ENCODE measurements at places on chromosomes 1 and 21. TPM values are rescaled to one million over a fixed set of nuclear protein-coding genes. Genes with fewer than 3 reads are reported as not detected.

DNA sequence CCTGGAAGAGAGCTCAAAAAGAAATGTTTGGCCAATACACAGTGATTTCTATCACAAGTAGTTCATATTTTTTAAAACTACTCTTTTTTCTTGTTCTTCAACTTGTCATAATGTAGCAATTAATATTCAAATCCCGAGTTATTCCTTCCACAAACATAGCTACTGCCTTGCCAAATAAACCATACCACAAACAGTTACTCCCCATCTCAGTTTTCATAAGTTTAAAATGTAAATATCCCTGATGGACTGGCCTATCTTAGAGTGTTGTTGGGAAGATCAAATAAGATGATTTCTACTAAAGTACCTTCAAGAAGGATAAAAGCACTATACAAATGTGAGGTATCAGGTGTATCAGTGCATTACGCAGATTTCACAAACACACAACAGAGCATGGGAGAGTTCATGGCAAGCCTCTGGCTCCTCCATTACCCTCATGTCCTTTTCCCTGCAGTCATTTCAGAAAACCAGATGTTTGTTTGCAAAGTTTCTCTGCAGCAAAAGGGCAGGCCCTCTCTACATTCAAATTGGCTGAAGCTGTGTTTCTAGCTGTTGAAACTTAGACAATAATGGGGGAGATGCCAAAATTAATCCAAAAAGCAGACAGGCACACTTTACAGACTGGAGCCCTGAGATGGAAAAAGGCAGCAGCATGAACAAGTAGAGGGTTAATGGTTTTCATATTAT, 16.1 kb downstream of the WLS start:
- DNase-seq, result no peak

- DNase-seq, result peak; percentile 62
Measured at GRCh38 chr21:31732597-31733550, 956 bp upstream of the SCAF4 start.

GRCh38 chr1:152227310-152227928, 3.4 kb upstream of the HRNR start:
- DNase-seq, result peak; percentile 60

DNA sequence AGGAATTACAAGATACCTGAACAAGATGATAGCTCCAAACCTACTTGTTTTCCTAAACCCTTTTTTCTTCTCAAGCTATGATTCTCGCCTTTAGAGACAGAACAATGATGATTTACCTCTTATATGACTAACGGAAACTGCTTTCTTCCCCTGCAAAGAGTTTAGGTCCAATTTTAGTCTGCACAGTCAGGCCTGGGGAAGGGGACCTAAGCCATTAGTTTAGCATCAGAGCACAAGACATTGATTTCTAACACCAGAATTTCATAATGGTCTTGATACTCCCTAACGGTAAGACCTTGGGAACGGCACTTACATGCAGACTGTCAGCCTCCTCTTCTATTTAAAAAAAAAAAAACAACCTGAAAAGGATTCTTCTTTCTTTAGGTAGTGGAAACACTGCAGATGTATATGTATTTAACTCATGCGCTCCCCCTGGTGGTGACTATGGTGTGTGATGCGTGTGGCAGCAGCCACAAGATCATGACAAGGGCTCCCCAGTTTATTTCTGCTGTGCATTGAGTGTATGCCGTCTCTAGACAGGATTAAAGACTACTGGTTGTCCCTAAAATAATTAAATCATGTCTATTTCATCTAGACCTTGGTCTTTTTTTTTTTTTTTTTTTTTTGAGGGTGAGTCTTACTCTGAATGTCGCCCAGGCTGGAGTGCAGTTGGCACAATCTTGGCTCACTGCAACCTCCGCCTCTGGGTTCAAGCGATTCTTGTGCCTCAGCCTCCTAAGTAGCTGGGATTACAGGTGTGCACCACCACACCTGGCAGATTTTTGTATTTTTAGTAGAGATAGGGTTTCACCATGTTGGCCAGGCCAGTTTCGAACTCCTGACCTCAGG, 37.3 kb upstream of the TMEM222 start:
- peak; percentile 97 for DNase-seq

DNA sequence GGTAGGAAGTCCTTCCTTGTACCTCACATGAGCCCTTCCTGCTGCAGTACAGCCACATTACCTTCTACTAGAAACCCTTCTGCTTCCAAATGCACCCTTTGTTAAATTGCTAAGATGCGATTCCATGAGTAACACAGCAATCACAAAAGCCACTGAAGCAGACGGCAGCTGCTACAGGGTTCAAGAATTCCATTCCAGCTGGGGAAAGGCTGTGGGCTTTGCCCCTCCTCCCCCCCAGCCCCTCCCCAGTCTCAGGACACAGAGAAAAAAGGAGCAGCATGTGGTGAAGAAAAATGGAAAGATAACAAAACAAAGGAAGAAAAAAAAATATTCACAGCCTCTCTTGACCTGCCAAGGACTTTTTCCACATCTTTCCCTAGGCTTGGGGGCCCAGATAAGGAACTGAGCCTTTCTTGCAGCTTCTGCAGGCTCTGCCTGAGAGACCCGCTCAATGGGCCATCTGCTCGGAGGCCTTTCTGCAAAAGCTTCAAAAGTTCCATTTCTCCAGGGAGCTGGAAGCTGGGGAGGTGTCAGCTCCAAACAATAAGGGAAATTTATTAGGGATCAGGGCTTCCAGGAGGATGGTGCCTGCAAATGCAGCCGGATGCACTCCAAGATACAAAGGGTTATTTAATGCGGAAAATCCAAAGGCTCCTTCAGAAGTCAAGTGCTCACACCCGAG, 72.1 kb downstream of the SYT2 start:
- DNase-seq, result peak; percentile 55

OPRD1 gene
- not detected for total RNA-seq

GRCh38 chr1:154453574-154454352, 48.3 kb upstream of the TDRD10 start:
- DNase-seq, result no peak

DNA sequence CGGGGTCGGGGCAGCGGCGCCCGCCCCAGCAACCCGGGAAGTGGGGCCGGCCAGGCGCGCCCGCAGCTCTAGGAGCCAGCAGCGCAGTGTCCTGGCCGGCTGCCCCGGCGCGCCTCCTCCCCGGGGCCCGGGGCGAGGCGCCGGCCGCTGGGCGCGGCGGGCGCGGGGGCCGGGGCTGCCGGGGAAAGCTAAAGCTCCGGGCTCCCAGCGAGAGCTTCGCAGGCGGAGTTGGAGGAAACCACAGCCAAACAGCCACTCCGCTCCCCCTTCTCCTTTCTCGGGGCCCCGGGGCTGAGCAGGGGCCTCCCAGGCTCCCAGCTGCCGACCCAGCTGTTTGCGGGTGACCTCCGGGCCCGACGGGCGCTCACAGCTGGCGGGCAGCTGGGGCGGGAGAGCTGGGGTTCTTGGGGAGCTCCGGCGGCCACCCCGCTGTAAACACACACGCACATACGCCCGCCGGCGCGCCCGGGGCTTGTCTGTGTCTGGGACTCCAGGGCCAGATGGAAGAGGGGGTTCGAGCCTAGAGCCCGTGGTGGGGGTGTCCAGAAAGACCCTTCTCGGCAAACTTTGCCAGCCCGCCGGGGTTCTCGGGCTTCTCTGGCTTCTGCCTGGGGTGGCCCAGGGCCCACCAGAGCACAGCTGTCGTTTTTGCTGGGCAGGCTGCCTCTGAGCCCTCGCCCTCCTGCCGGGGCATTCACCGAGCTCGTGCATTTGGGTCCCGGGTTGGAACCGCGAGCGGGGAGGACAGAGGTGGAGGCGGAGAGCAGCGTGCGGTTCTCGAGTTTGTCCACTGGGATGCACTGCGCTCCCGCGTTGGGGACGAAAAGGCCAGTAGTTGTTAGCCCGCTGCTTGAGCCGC, 1.5 kb downstream of the AJAP1 start:
- peak; percentile 96 for DNase-seq

YARS1 gene
- 199 TPM for total RNA-seq

DNA sequence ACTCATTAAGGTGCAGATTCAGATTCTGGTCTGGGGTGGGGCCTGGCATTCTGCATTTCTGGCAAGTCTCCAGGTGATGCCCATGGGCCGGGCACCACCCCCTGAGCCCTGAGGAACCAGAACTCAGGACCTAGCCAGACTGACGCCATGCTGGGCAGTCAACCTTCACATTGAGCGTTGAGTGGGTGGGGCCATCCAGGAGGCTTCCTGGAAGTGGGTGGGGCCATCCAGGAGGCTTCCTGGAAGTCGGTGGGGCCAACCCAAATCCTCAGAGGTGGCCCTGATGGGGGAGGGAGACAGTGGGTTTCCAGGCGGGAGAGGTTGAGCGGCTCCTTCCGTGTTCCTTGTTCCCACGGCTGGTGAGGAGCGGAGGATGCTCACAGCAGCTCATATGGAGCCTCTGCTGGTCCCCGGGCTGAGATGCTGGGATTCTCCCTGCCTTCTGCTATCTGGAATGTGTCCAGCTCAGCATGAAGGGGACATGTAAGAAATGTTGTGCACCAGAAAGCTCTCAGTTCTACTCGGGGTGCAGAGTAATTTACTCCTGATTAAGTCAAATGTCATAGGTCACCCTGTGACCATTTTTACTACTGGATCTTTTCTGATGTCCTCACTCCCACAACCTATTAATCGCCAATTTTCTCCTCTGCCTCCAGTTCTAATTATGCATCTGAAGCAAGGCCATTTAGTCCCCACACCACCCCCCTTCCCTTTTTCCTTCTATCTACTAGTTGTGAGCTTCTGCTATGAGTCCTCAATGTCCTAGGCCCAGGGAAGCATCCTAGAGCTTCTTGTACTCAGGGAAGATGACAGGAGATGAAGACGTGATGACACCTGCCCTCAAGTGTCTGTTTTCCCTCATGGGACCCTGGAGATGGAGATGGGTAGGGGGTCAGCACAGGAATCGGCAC, 435.4 kb downstream of the PTPRU start:
- no peak for DNase-seq

- no peak for DNase-seq
Measured at GRCh38 chr1:211643324-211644212, 31.9 kb downstream of the NEK2 start.

OR2L3 gene
- not detected for total RNA-seq
